NCI-H460 (cell line): ENCODE measurements at places on chromosomes 2 and 18. TPM values are rescaled to one million over a fixed set of nuclear protein-coding genes. Genes with fewer than 3 reads are reported as not detected.

Gene FOXD4L1
- 0.25 TPM in 1 of 2 replicates, not detected in the other for total RNA-seq

Gene CRYGC
- total RNA-seq = not detected in 2 replicates

Gene LINC00305
- total RNA-seq = not detected in 2 replicates

Gene RMDN2
- total RNA-seq = 3.3 and 6.4 TPM in 2 replicates

Gene DUSP19
- total RNA-seq = 2.1 and 3.5 TPM in 2 replicates

Gene LIPG
- total RNA-seq = 1.2 and 1.9 TPM in 2 replicates

Gene ANKRD30B
- total RNA-seq = not detected in 2 replicates

Gene MOCOS
- total RNA-seq = 20.5 and 29.7 TPM in 2 replicates

Gene PIEZO2
- total RNA-seq = not detected in 2 replicates

Gene FAM110C
- 0.32 and 0.62 TPM in 2 replicates for total RNA-seq

Gene RSAD2
- 0.02 TPM in 1 of 2 replicates, not detected in the other for total RNA-seq

Gene ALLC
- not detected in 2 replicates for total RNA-seq

GRCh38 chr2:1505031-1505441, 91.8 kb downstream of the TPO start:
- DNase-seq = no peak

GRCh38 chr18:48136827-48137373, 206.4 kb upstream of the SMAD2 start:
- DNase-seq = no peak

- DNase-seq = no peak
Observed at GRCh38 chr2:176613323-176613987, 344.2 kb downstream of the MTX2 start.

GRCh38 chr2:240569998-240570530, 1.8 kb downstream of the RNPEPL1 start:
- no peak for DNase-seq

GRCh38 chr18:60809937-60810336, 437.4 kb upstream of the MC4R start:
- DNase-seq = no peak

DNA sequence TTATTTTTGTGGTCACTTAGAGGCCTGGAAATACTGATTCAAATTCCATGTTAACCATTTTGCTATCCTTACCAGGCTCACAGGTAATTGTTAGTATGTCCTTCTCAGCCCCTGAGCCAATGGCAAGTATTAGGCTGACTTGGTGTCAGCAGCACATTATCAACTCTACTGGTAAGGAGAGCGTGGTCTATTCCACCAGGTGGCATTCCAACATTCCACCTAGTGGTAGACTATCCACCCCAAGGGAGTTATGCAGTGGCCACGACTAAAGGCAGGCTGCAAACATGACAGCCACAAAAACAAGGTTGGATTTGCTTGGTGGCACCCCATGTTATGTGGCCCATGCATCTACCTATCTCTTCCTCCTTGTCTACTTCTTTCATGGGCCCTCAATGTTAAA, 31.8 kb upstream of the GCC2 start:
- DNase-seq = no peak

DNA sequence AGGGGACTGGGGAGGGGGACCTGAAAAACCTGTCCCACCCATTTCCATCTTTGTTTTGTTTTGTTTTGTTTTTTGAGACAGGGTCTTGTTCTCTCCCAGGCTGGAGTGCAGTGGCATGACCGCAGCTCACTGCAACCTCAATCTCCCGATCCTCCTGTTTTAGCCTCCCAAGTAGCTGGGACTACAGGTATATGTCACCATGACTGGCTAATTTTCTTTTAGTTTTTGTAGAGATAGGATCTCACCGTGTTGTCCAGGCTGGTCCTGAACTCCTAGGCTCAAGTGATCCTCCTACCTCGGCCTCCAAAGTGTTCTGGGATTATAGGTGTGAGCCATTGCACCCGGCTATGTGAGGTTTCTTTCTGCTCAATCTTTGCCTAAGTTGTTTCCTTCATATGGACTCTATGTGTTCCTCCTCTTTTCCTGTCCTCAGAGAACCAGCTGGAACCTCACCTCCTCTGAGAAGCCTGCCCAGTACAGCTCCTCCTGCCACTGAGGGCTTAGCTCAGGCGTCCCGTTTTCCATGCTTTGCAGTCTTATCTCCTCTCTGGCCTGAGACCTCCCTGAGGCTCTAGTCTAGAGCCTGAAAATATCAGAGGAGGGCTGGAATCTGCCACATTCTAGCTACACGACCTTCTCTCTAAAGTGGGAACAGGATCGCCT, 74.8 kb downstream of the HS1BP3 start:
- DNase-seq = no peak

DNA sequence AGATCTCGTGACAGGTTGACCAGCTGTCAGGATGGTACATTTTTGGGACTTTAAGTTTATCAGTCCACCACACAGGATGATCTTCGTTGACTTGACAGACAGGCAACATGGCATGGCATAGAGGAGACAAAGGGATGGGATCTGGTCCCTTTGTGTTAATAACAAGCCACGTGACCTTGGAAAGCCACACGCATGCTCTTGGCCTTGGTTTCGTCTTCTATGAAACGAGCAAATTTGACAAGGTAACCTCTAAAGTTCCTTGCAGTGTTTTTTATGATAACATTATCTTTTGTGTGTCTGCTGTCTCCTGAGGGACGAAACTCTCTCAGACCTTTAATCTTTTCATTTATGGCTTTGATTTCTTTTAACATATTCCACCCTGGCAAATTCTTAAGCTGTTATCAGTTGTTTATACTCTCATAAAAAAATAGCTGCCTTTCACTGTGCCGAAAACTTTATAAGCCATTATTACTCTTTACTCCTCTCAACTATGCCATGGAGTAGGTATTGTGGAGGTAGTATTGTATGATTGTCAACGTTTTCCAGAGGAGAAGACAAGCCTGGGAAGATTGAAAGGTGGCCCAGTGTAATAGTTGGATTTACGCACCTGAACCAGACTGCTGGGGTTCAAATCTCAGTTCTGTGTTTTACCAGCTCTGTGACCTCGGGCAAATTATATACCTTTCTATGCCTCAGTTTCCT, 81.3 kb downstream of the MYOM1 start:
- DNase-seq = no peak

- DNase-seq = no peak
Observed at GRCh38 chr2:16361261-16361995, 304.2 kb downstream of the CYRIA start.

GRCh38 chr2:237486334-237486818, 675 bp upstream of the MLPH start:
- no peak for DNase-seq

GRCh38 chr2:171505374-171505773, 16.9 kb upstream of the CYBRD1 start:
- no peak for DNase-seq

DNA sequence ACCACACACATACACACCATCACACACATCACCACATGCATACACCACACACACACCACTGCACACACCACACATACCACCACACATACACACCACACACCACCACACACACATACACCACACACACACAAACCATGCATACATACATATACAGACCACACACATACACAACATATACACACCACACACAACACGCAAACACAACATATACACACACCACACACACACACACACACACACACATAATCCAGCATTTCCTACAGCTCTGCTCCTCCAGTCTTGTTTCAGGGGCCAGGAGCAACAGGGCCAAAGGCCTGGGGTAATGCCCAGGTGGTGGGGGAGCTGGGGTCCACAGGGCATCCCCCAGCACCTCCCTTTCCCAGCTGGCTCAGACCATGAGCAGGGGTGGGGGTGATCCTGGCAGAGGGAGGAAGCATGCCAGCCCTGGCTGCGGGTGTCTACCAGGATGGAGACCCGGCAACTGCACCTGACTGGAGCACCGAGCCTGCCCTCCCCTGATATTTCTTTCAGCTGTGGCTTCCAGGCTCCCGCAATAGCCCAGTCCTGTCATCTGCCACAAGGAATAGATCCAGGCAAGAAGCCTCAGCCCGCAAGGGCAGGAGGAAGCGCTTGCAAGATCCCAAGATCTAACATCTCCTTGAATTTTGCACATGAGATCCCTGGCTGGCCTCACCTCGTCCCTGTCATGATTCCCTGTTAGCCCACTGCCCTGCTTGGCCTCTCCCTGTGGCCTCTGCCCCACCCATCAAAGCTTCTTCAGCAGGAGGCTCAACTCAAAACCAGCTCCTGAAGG, 196.9 kb downstream of the TNS1 start:
- DNase-seq = no peak

DNA sequence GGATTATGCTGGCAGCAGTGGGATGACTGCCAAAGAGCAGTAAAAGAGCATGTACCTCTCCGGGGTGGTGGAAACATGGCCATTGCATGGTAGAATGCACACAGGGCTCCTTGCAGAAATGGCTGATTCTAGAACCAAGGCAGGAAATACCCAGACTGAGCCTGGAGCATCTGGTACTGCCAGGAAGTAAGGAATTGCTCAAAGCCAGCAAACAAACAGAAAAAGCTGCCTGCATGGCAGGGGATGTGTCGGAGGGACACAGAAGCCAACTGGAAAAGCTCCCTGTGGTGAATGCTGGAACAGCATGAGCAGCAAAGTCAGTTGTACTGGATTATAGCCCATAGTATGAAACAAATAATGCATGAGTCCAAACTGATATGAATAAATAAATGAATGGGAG, 78.0 kb upstream of the NFATC1 start:
- no peak for DNase-seq

DNA sequence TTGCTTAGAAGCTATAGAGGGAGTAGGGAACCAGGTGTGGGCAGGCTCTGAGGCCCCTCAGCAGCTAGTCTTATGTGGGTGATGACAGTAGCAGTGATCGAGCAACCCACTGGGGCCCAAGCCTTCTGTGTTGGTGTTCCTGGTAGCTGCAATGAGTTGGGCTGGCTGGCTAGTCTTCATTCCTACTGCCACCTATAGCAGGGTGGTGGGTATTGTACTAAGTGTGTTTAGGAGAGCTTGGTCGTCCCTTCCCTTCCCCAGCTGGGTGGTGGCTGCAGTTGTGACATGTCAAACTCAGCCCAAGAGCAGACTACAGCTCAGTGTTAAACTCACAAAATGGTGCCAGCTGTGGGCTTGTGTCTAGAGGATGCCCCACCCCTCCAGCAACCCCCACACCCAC, 486.1 kb upstream of the UBE2E3 start:
- no peak for DNase-seq

DNA sequence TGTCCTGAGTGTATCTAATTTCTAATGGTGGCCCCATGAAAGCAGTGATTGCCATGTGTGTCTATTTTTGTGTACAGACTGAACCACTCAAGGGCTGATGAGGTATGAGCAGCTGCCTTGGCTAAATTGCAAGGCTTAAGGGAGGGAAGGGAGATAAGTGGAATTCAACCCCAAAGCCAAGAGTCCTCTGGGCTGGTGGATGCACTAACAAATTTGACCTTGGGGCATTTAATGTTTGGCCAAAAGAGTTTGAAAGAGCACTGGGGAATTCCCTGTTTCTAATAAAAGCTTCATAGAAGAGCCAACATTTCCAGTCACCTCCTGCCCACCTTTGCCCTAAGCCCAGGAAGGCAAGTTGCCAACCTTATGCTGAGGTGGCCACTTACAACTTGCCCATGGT, 172.1 kb downstream of the SETBP1 start:
- DNase-seq = no peak

DNA sequence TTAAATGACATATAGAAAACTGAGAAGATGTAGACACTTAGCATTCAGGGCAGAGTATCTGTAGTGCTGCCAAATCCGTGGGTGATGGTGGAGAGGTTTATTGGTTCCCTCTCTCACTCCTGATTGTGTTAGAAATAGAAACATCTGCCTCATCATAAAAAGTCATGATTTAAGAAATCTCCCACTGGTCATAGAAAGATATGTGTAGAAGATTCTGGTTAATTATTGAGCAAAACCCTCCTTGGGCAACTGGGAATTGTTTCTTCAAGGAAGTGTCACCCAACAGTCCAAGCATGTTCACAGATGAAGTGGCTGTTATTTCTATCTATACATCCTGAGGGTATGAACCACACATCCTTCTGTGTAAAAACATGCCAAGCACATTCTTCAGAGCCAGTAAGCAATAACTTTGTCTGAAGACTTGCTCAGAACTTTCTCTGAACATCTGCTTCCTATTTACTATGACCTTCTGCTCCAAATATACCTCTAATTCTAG, 33.6 kb upstream of the CHRNA1 start:
- no peak for DNase-seq

GRCh38 chr2:17591846-17592245, 51.4 kb downstream of the VSNL1 start:
- no peak for DNase-seq

- DNase-seq = no peak
Observed at GRCh38 chr18:39448942-39449341, 1883.3 kb upstream of the CELF4 start.

DNA sequence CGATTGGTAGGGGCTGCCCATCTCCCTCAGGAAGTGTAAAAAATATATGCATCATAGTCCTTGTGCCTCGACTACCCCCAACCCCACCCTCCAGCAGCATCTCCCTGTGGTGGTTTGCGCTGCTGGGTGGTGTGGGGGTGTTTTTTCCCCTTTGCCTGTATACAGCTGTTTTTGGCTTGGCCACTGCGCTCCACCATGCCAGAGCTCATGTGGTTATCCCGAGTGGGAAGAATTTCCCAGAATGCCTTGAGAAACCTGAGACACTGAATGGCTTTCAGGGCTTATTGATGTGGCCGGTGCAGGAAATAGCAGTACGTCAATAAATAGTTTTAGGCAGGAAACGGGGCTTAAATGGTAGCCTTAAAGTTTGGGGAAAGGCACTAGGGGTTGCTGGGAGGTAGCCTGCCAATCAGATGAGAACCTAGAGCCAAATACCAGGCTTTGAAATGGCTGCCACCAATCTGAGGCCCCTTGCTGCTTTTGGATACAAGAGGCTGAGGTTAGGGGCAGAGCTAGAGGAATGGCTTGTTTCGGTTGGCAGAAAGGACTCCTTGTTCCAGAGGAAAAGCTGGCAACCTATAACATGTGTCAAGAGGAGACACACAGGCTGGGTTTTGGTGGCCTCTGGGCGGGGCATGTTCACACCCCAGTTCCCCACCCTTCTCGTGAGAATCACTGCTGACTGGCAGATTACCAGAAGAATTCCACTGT, 144.1 kb downstream of the SMAD7 start:
- DNase-seq = no peak

GRCh38 chr18:56748698-56749268, 97.6 kb downstream of the WDR7 start:
- DNase-seq = peak; percentile 23

- no peak for DNase-seq
Observed at GRCh38 chr18:22668496-22668895, 250.8 kb upstream of the CTAGE1 start.

- DNase-seq = no peak
Observed at GRCh38 chr2:214156971-214157370, 253.9 kb upstream of the VWC2L start.

GRCh38 chr2:237231593-237231992, 145.9 kb downstream of the COPS8 start:
- no peak for DNase-seq

- no peak for DNase-seq
Observed at GRCh38 chr18:45284174-45284573, 331.1 kb upstream of the SLC14A2 start.

DNA sequence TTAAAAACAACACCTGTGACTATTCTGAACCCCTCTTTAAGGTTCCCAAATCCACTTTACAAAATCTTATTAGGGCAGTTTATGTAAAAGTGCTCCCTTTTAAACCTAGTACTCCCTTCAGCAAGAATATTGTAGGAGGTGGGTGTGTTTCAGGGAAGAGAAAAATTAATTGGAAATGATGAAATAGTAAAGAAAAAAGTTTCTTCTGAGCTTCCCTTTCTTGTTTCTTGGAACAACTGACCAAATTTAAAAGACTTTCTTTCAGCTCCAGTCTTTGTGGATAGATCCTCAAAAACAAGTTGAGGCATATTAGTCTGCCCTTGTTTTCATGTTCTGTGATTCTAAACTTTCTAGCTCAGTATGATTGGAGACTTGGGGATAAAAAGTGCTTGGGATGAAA, 3.0 kb downstream of the VWA3B start:
- no peak for DNase-seq
